ENCODE measurements at places on chromosomes 5 and 9. TPM values are rescaled to one million over a fixed set of nuclear protein-coding genes. Genes with fewer than 3 reads are reported as not detected.

The ROPN1L gene
- 3.6 TPM for total RNA-seq

The MCC gene
- total RNA-seq, result 0.20 TPM

The SHISAL2B gene
- not detected for total RNA-seq

GRCh38 chr9:124450241-124450924, at the start of gene ADGRD2:
TSS of gene ADGRD2 (plus strand) at chr9:124450451. CDS start at chr9:124451667, 1,216 bp downstream.
- DNase-seq, result no peak

- DNase-seq, result no peak
Observed at GRCh38 chr9:9498128-9498527, 1114.7 kb downstream of the PTPRD start.

DNA sequence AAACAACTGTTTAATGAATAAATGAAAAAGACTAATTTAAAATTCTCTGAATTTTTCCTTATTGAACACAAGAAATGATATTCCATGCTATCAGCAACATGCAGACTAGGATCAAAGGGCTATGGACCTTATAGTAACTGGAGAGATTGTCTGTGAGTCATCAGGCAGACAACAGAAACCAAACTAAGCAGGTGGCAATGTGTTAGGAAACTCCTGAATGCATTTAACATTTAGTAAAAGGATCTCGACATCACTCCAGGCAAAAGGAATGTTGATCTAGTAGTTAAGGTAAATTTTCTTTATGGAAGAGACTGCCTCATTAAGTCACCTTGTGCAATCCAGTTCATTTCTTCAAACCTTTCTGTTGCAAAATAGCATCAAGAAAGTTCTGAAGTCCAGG, 58.4 kb downstream of the ARL15 start:
- DNase-seq, result no peak

DNA sequence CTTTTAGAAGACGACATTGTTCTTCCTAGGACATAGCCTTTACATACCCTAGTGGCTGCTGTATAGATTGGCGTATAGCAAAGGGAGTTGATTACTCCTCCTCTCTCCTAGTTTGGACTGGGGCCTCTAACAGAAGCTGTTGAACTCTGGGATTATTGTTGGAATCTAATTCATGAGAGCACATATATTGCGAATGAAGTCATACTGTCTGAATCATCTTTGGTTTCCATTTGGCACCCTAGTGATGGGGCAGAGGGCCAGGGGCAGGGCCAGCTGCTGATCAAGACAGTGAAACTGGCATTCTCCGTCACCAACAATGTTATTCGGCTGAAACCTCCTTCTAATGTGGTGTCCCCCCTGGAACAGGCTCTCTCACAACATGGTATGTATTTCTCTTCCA, 40.3 kb downstream of the NUP188 start:
- no peak for DNase-seq

DNA sequence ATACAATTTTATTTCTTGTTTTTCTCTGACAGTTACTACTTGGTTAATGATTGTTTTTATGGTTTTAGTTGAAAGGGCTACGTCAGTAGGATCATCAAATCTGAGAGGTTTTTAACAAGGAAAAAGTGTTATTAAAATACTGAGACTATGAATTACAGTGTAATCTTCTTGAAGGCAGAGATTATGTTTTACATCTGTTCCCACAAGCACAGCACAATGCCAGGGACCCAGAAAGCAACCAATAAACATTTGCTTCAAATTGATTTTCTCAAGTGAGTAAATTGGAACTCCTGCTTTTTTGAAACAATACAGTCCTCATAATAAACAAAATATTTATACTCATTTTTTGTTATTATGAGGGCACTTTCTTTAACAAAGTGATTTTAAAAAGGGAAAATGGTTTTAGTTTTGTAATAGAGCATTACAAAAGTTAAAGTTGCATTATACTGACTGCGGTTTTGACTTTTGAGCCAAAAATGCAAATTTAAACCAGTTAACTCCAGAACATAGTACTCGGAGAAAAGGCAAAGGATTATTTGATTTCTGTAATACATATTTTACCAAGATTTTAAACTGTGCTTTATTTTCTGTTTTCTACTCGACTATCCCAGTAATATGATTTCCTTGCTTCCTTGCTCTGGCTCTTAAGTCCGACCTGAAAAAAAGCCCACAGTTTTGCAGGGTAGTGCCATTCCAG, 176.9 kb downstream of the GDNF start:
- DNase-seq, result no peak

GRCh38 chr9:89902450-89903140, 297.8 kb downstream of the GADD45G start:
- DNase-seq, result no peak

- no peak for DNase-seq
Observed at GRCh38 chr5:60583616-60584015, 116.3 kb downstream of the DEPDC1B start.

- DNase-seq, result no peak
Observed at GRCh38 chr9:18493451-18493993, 19.6 kb downstream of the ADAMTSL1 start.

GRCh38 chr9:134641173-134641989, at the start of gene COL5A1:
TSS of gene COL5A1 (plus strand) at chr9:134641803. CDS start at chr9:134642188, 385 bp downstream.
- peak; percentile 90 for DNase-seq

All from Caki2 (cell line).